ENCODE measurements at places on chromosomes 1 and 21.

DNA sequence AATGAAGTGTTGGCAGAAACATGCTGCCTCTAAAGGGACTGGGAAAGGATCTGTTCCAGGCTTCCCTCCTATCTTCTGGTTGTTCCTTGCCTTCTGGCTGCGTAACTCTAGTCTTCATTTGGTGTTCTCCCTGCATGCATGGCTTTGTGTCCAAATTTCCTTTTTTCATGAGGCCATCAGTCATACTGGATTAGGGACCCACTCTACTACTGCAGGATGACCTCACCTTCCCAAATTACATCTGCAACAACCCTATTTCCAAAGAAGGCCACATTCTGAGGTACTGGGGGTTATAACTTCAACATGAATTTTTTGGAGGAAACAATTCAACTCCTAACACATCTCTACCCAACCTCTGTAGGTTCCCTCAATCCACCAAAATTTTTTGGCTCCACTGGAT, 26.3 kb downstream of the MR1 start:
- no peak for DNase-seq

- DNase-seq: no peak
Measured at GRCh38 chr1:161115132-161115711, 2.6 kb downstream of the PFDN2 start.

DNA sequence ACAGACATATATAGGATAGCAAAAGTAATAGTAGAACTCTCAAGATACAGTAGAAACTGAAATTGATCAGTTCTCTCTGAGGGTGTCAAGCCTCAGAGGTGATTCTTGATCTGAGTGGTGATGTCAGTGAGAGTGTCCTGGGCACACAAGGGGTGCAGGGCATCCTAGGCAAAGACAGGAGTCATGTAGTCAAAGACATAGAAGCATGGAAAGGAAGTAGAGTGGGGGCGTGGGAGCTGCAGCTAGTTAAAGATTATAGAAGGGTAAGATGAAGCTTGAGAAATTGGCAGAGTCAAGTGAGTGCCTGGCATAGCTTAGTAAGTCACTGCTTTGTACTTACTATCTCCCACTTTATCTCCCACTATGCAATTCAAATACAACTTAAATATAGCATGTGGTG, 22.8 kb downstream of the CDC7 start:
- DNase-seq: no peak

GRCh38 chr1:42439940-42440339, 15.9 kb downstream of the ZMYND12 start:
- DNase-seq: no peak

All from NT2/D1 (cell line).